ENCODE measurements at places on chromosomes 11 and 22. TPM values are rescaled to one million over a fixed set of nuclear protein-coding genes. Genes with fewer than 3 reads are reported as not detected.

GRCh38 chr22:36386351-36386899 is 1.3 kb downstream of the MYH9 start:
- DNase-seq, result no peak

GRCh38 chr11:7900686-7901085 is 30.4 kb downstream of the OR10A6 start:
- no peak for DNase-seq

DNA sequence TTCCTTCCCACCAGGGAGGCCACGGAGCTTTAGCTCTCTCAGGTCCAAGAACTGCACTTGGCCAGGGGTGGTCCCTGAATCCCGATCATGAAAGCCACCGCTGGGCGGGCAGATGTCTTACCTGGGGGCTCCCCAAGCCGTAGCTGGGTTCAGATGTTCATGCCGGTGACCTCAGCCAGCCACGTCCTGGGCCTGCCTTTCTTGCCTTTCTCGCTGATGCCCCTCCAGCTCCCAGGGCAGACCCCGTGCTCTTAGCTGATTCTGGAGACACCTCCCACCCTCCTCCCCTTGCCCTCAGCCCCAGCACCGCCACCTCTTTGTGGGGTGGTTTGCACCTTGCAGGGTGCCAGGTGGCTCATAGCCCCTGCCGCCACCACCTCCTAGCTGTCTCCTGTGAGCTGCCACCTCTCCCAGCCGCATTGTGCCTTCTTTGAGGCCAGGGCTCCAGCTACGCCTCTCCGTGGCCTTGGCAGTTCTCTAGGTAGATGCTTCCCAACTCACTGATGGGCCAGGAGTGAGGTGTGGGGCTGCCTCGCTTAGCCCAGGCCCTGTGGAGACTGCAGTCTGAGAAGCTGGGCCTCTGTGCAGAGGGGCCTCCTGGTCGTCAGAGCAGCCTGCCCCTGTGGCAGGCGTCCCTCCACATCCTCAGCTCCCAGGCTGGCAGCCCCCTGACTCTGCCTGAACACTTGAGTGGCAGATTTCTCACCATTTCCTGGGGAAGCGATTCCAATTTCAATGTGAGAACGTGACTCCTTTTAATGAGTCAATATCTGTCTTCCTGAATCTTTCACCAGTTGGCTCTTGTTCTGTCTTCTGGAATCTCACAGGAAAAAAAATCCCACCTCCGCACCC is 97.6 kb upstream of the B3GAT1 start:
- DNase-seq, result no peak

DNA sequence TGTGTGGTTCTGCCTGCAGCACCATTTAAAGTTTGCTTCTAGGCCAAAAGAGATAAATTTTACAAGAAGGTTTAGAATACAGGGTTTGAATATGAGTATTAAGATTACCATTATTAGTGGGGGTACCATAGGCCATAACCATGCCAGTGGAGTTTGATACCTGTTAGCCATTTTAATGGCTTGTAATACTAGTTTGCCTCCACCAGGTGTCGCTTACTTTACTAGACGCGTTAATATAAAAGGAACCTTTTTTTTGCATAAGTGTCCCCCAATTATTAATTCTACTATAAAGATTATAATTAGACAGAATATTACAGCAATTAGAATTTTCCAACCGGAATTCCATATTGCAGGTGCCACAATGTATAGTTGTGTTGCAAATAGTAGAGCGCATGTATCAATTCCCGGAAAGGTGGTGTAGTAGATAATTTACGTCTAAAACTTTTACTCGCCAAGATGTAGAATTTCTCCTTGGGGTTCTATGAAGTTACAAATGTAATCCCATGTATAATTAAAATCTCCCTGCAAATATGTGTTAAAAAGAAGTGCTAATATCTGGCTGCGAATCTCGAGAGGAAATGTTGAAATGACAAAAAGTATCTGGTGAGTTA is 16.1 kb downstream of the MS4A6E start:
- DNase-seq, result no peak

DNA sequence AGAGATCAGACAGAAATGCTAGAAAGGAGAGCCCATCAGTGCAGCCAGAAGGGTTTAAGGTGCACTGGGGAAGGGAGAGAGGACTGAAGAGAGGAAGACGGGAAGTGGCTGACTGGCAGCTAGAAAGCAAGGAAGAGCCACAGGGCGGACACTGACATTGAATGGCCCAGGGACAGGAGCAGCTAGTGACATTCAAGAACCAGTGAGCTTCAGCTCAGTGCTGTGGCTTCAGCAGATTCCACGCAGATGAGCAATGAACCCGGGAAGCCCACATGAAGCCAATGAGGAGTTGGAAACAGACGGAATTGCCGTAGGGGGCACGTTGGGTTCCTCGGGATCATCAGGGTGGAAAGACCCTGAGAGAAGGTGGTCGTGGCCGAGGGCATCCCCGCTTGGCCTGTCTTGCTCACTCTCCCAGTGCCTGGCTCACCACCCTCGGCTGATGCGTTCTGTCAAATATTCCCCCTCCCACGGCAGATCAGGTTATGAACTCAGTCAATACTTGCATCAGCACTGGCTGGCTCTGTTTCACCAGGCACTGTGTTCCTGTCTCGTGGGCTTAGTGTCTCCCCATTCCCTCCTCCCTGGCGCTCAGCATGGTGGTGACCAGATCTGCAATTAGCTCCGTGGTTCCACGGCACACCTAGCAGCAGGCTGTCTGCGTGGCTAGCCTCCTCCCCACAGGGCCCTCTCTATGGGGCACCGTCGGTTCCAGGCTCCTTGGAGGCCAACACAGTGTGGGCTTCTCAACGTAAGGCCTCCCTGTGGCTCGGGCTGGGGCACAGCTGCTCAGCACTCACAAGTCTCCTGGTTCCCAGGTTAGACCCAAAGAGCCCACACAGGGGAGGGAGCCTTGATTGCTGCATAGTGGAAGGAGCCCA is 145.5 kb downstream of the TRIM29 start:
- no peak for DNase-seq

- peak; percentile 54 for DNase-seq
Observed at GRCh38 chr11:65355013-65355775, 643 bp downstream of the TIGD3 start.

GRCh38 chr11:57217053-57217452 is 20.0 kb downstream of the APLNR start:
- DNase-seq, result no peak

The DNAL4 gene
- 9.1 TPM for total RNA-seq

The OR10A2 gene
- total RNA-seq, result not detected

DNA sequence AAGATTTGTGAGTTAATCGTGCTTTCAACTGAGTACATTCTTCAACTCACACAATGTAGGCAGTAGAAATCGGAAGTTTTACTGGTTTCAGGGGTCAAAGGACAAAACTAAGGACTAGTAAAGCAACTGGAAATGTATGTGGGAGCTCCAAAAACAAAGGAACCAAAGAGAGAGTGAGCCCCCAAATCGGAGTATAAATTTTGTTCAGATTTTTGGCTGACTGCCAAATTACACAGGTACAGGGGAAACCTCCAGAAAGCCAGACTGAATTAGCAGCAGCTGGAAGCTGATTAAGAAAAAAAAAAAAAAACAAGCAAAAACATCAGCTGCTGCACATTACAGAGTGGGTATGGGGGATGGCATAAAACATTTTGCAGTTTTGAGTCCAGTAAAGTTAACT is 75.2 kb upstream of the GNAZ start:
- DNase-seq, result no peak

GRCh38 chr11:124930799-124931198 is 5.0 kb downstream of the HEPACAM start:
- DNase-seq, result no peak
